ENCODE measurements at places on chromosomes 2 and 18.

- DNase-seq, result no peak
Observed at GRCh38 chr2:133608291-133608690, 40.0 kb upstream of the NCKAP5 start.

- DNase-seq, result no peak
Observed at GRCh38 chr18:78972930-78973331, 6.7 kb upstream of the SALL3 start.

DNA sequence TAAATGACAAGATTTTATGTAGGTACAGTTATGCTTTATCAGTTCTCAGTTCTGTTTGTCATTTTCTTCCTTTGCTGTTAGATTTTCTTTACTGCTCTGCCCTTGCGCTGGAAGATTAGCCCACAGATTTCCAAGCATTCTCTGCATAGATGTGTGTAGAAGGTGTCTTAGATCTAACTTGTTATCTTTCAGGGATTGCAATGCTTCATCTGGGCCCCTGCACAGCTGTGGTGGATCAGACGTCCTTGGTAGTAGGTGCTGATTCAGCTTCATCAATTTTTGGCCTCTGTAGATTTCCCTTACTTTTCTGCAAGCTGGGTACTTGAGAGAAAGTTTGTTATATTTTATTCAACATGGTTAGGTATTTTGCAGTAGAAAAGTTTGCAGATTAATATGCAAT lies 115.3 kb upstream of the LINC00305 start:
- DNase-seq, result no peak

- no peak for DNase-seq
Observed at GRCh38 chr2:180411661-180412060, 404.6 kb upstream of the CWC22 start.

GRCh38 chr2:85303780-85304531 lies 23.8 kb downstream of the TGOLN2 start:
- no peak for DNase-seq

DNA sequence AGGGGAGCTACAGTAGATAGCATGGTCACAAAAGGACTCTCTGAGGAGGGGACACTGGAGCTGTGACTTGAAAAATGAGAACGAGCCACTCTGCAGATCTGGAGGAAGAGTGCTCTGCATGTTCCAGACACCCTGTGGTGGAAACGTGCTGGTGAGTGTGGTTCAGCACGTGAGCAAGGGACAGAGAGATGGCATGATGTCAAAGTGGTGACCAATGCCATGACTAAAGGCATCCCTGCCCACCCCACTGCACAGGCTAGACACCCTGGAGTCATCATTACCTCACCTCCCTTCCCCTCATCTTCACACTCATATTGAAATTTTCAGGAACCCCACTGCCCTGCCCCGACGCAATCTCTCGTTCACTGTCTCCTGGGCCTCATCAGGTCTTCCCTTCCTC lies 56.5 kb downstream of the SLC4A5 start:
- DNase-seq, result no peak

- peak; percentile 36 for DNase-seq
Observed at GRCh38 chr2:80035749-80036285, 268.7 kb downstream of the LRRTM1 start.

GRCh38 chr18:44799907-44800421 lies 119.3 kb downstream of the SETBP1 start:
- DNase-seq, result no peak

Measured in putamen (tissue), 1 donor.